ENCODE measurements at places on chromosomes 7 and 10.

GRCh38 chr7:15176089-15176488, 273.5 kb upstream of the DGKB start:
- no peak for DNase-seq

DNA sequence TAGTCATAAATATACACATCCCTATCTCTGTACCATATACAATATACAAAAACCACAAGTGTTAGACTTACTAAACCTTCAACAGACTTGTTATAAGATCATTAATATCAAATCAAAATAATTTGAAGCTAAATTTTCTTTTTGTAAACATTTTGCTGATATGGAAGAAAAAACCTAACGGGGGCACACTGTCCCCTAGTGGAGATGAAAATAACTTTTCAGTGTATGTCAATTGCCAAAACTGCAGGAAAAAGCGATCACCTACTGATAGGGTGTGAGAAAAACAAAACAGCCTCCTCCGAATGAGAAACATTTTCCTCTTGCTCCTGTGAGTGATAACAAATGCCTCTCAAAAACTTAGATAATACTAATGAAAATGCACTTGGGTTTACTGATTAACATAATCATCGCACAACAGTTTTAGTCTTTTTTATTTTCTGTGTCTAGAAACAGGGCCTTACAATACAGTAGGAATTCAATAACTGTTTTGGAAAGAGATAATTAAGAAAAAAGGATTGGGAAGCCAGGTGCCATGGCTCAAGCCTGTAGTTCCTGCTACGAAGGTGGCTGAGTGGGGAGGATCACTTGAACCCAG, 322.7 kb downstream of the CRPPA start:
- no peak for DNase-seq

DNA sequence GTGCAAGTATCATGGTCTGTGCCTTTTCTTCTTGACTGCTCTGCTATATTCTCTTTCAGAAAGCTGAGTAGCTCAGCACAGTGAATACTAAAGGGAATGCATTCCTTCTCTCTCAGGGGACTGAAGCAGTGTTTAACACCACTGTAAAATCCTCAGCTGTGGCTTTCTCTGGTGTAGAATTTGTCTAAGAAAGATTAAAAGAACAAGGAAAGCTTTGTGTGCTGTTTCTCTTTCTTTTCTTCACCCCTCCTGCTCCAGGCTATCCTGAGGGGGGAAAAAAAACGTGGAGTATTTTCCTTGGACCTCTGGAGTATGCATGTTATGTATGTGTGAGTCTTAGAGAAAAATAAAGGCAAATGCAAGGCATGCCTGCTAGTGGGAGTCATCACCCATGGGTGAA, 383.9 kb downstream of the AUTS2 start:
- DNase-seq = no peak

GRCh38 chr10:86231796-86232560, 134.6 kb downstream of the GRID1 start:
- DNase-seq = no peak

DNA sequence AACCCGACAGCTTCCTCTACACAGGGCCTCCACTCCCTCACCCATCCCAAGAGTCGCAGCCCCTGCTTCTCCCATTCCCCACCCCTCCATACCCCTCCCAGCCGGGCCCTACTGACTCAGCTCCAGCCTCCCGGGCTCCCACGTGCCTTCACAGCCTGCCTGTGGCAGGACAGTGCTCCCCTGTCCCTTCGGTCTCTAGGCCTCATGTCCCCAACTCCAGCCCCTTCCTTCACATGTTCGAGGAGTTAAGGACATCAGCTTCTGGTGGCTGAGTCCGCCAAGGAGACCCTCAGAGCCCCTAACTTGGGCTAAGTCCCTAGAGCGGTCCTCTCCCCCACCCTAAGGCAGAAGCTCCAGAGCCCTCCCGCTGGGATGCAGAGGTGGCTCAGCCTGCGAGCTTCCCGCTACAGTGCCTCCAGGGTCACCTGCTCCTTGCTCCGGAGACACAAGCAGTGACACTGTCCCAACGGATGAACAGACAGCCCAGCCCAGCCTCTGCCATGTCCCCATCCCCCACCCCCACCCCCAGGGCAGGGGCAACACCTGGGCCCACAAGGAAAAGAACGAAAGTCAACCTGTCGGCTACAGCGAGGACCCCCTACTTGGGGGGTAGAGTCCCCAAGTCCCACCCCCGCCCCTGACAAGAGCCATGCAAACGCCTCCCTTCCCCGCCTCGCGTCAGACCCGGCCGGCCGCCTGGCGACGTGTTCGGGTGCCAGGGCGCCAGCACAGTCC, 716 bp downstream of the SMARCD3 start:
- no peak for DNase-seq

GRCh38 chr10:114100848-114101741, 57.4 kb downstream of the ADRB1 start:
- no peak for DNase-seq

All from stimulated activated CD8-positive, alpha-beta memory T cell treated with anti-CD3 and anti-CD28 coated beads, Interleukin-2, amount 100 ng/mL, for 48 hours (primary cell).